ENCODE measurements at places on chromosomes 1 and 21.

DNA sequence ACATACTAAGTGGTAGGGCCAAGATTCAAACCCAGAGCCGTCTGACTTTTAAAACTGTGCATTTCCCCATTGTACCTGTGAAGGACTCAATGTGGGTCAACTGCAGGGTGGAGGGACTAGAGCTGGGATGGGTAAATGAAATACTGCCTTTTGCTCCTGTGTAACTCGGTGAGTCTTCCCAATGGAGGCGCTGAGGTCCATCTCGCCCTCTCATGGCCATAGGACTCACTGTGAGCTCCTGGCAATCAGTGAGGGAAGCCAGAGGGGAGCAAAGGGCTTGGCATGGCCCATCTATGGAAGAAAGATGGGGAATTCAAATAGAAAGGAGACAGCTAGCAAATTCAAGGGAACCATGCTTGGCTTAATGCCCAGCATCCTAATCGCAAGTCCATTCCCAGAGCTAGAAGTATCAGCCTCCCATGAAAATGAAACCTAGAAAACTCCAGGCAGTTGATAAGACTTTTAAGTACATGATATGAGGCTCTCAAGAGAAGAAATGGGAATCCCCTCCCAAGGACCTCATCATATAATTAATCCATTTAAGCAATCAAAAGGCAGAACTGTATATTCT, 25.4 kb upstream of the CGN start:
- DNase-seq: no peak

DNA sequence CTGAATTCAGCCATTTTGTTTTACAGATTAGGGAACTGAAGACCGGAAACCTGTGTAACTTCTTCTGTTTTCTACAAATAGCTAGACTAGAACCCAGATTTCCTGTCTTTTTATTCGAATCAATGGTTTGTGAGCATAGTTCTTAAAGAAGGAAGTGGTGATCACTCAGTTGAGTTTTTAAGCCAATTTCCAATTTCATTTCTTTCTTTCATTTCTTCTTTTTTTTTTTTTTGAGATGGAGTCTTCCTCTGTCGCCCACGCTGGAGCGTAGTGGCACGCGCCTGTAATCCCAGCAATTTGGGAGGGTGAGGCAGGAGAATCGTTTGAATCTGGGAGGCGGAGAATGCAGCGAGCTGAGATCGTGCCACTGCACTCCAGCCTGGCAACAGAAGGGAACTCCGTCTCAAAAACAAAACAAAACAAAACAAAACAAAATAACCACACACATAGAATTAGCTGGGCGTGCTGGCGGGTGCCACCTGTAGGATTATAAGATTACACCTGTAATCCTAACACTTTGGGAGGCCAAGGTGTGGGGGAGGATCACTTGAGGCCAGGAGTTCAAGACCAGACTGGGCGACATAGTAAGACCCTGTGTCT, 3.0 kb upstream of the MDM4 start:
- no peak for DNase-seq

- no peak for DNase-seq
Measured at GRCh38 chr1:22563671-22564602, 648 bp downstream of the EPHA8 start.

DNA sequence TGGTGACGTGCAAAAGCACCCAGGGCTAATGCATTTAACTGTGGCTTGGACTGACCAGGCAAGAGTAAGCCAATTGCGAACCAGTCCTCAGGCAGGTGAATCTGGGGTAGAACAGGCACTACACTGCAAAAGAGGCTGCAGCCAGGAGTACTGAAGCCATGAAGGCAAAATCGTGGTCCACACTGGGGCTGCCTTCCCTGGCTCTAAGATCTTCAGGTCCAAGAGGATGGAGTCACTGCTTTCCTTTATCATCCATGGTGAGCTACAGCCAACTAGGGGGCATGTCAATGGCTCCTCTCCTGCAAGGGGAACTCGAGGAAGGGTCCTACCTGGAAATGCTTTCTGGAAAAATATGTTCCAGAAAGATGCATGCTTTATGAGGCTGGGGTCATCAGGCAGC, 100.6 kb upstream of the AJAP1 start:
- no peak for DNase-seq

- DNase-seq: no peak
Measured at GRCh38 chr1:14027099-14027498, 327.1 kb downstream of the PRDM2 start.

All from thymus (tissue), 14 donors.